EH (cell line): ENCODE measurements at places on chromosomes 12 and 14.

DNA sequence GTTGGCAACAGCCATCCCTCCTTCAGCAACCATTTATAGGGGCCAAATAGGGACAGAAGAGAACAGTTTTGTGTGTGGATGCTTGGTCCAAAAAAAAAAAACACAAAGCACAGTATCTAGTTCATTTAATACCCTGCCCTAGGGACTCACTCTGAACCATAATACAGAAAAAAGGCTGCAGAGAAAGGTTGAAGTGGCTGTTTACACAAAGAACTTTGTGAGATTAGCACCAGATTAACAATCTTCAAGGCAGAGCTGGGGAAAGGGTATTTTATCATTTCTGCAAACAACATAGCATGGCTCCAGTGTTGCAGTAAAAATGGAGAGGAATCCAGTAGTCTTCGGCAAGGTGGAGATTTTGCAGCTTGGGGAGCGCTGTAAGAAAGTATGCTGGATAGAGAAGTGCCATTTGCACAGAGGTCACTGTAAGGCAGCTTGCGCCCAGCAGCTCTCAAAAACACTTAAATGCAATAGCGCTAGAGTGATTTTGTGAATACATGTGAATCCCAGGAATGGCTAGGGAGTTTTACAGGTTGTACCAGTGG is 124.2 kb upstream of the PLEKHA5 start:
- DNase-seq: no peak

DNA sequence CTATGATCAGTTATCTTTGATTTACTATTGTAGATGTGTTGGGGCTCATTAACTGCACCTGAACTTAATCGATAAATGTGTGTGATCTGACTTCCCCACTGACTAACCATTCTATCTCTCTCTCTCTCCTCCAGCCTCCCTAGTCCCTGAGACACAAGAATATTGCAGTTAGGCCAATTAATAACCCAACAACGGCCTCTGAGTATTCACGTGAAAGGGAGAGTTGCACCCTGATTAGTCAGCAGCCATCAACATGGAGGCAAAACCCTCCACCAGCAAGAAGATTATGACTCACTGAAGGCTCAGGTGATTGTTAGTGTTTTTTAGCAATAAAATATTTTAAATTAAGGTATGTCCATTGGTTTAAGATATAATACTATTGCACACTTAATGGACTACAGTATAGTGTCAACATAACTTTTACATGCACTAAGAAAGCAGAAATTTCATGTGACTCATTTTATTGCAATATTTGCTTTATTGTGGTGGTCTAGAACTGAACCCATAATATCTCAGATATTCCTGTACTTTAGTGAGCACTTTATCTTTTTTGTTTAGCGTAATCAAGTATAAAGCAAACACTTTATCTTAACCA is 77.1 kb upstream of the PTGDR start:
- DNase-seq: no peak

GRCh38 chr14:102363182-102363943 is 622 bp downstream of the TECPR2 start:
- DNase-seq: peak; percentile 67

DNA sequence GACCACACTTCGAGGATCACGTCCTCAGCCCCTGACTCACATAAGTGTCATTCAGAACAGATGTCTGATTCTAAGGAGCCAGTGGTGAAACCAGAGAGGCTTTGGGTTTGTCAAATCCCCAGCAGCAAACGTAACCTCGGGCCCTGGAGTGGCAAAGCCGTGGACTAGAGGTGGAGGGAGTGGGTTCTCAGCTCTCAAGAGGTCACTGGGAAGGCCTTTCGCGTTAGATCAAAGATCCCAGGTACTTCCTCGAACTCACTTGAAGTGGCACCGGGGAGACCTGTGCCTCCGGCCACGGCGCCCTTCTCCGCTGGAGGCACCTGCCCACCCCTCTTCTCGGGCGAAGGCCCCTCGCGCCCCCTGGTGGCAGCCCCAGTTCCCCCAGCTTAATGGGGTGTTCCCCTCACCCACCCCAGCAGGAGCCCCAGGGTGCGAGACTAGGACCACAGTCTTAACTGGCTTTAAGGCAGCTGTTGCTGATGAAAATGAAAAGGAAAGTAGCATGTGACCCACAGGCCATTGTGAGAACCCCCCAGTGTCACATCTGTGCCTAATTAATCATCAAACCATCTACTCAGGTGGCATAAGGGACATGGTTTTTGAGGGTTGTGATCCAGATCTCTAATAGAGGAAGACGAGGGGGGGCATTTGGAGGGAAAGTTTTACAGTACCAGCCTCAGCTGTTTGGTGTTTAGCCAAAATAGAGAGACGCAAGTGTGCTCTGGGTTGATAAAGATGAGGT is 672 bp upstream of the ESR2 start:
- DNase-seq: peak; percentile 54

DNA sequence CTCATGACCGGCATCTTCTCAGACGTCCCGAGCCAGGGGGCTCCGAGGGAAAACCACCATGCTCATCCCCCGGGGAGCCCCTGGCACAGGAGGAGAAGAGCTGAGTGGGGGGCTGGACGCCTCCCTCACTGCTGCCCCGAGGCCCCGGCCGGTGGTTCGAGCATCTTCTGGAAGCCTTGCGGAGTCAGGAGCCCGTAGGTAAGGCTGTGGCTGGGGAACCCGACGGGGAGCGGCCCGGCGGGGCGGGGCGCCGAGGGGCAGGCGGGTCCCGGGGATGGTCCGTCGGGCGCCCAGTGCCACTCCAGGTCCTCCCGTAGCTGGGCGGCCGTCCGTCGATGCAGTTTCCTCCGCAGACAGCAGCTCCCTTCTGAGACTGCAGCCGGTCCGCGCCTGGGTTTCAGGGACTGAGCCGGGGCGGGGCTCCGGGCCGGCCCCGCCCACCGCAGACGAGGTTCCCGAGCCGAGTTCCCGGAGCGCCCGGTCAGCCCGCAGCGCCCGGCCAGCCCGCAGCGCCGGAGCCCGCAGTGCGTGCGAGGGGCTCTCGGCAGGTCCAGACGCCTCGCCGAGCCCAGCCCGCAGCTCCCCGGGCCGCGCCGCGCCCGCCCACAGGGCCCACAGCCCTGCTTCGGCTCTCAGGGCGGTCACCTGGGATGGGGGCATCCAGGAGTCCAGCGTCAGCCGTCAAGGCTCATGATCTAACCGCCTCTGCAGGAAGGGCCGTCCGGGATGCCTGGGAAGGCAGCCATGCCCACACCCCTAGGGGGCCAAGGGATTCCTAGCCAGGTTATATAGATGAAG is at the start of gene PGF:
Gene PGF, minus strand, starts transcription at position 369 of the 798 bp plus-strand sequence. Its CDS starts 355 bp downstream, at position 14.
- DNase-seq: peak; percentile 71

- no peak for DNase-seq
Measured at GRCh38 chr12:104669851-104670337, 213.1 kb downstream of the CHST11 start.

GRCh38 chr12:117603316-117604113 is 242.1 kb upstream of the NOS1 start:
- no peak for DNase-seq

- DNase-seq: peak; percentile 86
Measured at GRCh38 chr12:30794591-30795409, 40.0 kb upstream of the CAPRIN2 start.

DNA sequence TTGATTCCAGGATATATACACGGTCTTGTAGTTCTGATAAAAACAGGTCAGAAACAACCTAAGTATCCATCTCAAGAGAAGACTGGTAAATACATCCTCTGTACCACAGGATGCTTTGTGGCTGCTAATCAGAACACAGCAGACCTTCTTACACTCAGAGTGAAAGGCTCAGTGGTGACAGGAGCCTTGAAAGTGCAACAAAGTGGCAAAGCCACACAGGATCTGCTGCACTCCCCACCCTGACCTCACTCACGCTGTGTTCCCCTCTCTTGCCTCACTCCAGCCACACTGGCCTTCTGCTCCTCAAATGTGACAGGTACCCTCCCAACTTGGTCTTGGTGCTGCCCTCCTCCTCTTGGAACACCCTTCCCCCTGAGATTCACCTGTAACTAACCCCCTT is 98.1 kb upstream of the GRIP1 start:
- DNase-seq: no peak

- peak; percentile 44 for DNase-seq
Measured at GRCh38 chr12:51320695-51321320, 3.2 kb downstream of the BIN2 start.

- DNase-seq: peak; percentile 61
Measured at GRCh38 chr12:94147991-94148738, at the start of gene PLXNC1. TSS of gene PLXNC1 (plus strand) at chr12:94148577. CDS start at chr12:94148972, 395 bp downstream.

DNA sequence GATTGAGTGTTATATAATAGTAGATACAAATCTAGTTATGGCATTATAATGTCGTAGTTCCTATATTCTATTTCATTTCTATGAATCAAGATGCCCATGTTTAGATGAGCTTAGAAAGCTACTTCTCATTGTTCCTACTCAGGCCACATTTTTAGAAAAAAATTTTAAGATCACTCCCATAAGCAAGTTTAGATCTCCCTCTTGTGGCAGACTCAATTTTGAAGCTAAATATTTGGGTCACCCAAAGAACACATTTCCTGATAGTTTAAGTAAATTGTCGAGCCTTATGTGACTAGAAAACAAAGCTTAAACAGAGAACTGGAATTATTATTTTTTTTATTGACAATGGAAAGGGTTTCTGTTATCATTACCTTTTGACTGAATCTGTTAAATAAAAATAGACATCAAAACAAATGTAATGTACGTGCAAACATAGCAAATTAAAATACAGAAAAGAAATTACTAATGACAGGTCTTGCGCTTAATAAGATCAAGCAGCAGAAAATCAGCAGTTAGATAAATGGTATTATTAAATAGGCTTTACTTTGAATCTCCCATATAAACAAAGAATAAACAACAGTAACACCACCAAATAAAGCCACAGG is 180.2 kb downstream of the ACSS3 start:
- DNase-seq: peak; percentile 47

GRCh38 chr14:79833781-79834180 is 377.5 kb downstream of the DIO2 start:
- DNase-seq: no peak

- DNase-seq: peak; percentile 56
Measured at GRCh38 chr14:30283822-30284446, 275.0 kb upstream of the G2E3 start.

GRCh38 chr14:32217301-32217700 is 14.2 kb upstream of the RNU6-8 start:
- DNase-seq: no peak

DNA sequence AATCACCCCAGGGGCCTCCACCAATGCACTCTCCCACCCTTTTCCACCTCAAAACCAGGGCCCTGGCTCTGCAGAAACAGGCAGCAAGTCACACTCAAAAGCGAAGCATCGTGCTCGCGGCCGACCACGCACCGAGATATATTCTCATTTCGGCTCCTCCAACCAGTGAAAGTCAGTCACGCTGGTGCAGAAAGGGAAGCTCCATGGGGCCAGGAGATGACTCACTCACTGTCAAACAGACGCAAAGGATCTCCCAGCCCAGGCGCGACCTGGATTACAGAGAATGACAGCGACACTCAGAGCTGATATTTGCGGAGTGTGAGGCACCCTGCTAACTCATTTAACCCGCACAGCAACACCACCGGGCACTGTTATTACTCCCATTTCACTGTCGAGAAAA is 173.6 kb downstream of the CALM1 start:
- no peak for DNase-seq
